Right atrium auricular region (tissue), 2 donors: ENCODE measurements at places on chromosomes 3 and 15. TPM values are rescaled to one million over a fixed set of nuclear protein-coding genes. Genes with fewer than 3 reads are reported as not detected.

TMCO5A gene
- not detected for total RNA-seq

HMCES gene
- total RNA-seq: 38.9 TPM

SLC28A1 gene
- not detected for total RNA-seq

HHLA2 gene
- total RNA-seq: not detected

- H3K4me3 ChIP-seq: no peak overlapping the region
- DNase-seq: no peak
- H3K27me3 ChIP-seq: no peaks in the 10 kb centered on the region
- peaks cover 49% of the 10 kb centered on the region for H3K4me1 ChIP-seq
- H3K27ac ChIP-seq: no peak overlapping the region
- H3K36me3 ChIP-seq: peaks cover 2% of the 10 kb centered on the region
These were observed 1.5 kb upstream of the SNX22 start for GRCh38 chr15:64149893-64150578.

- DNase-seq: no peak
- H3K27me3 ChIP-seq: peaks cover 11% of the 10 kb centered on the region
- no peaks in the 10 kb centered on the region for H3K36me3 ChIP-seq
- no peaks in the 10 kb centered on the region for H3K4me1 ChIP-seq
- H3K27ac ChIP-seq: no peak overlapping the region
These were observed 3.0 kb upstream of the TRH start for GRCh38 chr3:129971351-129972052.

DNA sequence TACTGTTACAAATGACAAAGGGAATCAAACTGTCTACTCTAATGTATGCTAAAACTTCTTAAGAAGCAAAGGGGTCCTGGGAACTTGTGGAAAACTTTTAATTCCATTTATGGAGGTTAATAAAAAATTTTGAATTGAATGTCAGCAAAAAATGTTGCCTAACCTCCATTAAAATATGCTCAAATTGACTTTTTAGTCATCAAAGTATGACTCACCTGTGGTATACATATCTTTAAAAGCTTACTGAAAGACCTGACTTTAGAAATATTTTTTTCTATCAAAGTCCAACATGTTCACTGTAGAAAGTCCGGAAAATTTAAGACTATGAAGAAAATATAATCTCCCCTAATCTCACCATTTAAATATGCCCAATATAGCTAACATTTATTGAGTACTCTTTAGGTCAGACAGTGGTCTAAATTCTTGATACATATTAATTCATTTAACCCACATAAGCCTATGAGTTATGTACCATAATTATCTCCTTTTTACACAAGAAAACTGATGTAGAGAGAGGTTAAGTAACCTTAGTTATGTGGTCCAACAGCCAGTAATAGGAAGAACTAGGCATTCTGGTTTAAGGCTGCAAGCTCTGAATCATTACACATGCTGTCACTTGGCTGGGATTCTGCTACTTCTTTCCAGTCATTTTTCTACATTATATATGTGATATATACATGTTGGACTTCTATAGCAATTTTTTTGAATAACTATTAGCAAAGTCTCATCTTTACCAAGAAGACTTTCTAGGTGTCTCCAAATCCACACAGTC, 83.6 kb downstream of the PDZRN3 start:
- H3K4me3 ChIP-seq: no peak overlapping the region
- DNase-seq: no peak
- no peak overlapping the region for H3K27ac ChIP-seq
- H3K4me1 ChIP-seq: no peaks in the 10 kb centered on the region
- no peaks in the 10 kb centered on the region for H3K36me3 ChIP-seq

DNA sequence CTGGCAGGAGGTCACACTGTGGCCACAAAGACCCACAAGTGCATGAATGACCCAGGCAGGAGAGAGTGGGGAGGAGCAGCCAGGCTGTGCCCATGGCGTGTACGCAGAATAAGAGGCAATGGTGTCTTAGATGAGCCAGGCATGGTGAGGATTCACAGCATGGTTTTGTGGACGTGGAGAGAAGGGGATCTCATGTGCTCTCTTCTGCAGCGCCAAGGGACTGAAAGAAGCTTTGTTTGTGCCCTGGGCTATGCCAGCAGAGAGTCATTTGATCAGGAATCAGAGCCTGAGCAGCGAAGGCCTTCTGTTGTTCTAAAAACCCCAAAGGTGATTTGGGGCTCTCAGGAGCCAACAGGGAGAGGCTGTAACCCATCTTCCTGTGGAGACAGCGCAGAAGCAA, 18.7 kb upstream of the RPP14 start:
- H3K36me3 ChIP-seq: peaks cover 8% of the 10 kb centered on the region
- peaks cover 10% of the 10 kb centered on the region for H3K4me1 ChIP-seq
- H3K27ac ChIP-seq: no peak overlapping the region

- no peak overlapping the region for H3K27ac ChIP-seq
- H3K27me3 ChIP-seq: no peaks in the 10 kb centered on the region
- no peak for DNase-seq
- no peaks in the 10 kb centered on the region for H3K36me3 ChIP-seq
- no peaks in the 10 kb centered on the region for H3K4me1 ChIP-seq
- H3K4me3 ChIP-seq: no peak overlapping the region
These were observed 101.1 kb downstream of the CPNE4 start for GRCh38 chr3:131933665-131934064.

DNA sequence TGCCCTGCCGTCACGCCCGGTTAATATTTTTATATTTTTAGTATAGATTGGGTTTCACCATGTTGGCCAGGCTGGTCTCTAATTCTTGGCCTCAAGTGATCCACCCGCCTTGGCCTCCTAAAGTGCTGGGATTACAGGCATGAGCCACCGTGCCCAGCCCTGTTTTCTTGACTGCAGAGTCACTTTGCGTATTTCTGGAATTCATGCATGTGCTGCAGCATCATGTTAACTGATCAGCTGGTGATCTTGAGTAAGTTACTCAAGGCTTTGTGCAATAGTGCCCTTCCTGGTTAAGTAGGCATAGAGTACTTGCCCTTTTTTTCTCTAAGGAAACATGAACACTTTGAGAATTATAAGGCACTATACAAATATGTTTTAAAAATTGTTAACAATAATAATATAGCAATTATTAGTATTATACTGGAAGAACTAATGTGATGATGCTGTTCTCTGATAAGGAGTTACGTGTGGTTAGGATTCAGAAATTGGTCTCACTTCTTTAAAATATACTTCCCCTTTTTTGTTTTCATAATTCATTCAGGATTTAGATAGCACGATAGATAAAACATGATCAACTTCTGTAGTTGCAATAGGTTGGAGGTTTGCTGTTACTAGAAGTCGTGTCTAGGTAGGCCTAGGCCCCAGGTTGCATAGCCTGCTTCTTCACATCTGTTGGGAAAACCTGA, 33.6 kb downstream of the GPR171 start:
- H3K36me3 ChIP-seq: no peaks in the 10 kb centered on the region
- no peak overlapping the region for H3K27ac ChIP-seq
- no peaks in the 10 kb centered on the region for H3K27me3 ChIP-seq
- no peak overlapping the region for H3K4me3 ChIP-seq
- H3K4me1 ChIP-seq: no peaks in the 10 kb centered on the region
- no peak for DNase-seq

- H3K27me3 ChIP-seq: no peaks in the 10 kb centered on the region
- peaks cover 34% of the 10 kb centered on the region for H3K36me3 ChIP-seq
- H3K27ac ChIP-seq: no peak overlapping the region
- no peak overlapping the region for H3K4me3 ChIP-seq
- H3K4me1 ChIP-seq: no peaks in the 10 kb centered on the region
These were observed 8.5 kb downstream of the RPS17 start for GRCh38 chr15:82531496-82532382.

DNA sequence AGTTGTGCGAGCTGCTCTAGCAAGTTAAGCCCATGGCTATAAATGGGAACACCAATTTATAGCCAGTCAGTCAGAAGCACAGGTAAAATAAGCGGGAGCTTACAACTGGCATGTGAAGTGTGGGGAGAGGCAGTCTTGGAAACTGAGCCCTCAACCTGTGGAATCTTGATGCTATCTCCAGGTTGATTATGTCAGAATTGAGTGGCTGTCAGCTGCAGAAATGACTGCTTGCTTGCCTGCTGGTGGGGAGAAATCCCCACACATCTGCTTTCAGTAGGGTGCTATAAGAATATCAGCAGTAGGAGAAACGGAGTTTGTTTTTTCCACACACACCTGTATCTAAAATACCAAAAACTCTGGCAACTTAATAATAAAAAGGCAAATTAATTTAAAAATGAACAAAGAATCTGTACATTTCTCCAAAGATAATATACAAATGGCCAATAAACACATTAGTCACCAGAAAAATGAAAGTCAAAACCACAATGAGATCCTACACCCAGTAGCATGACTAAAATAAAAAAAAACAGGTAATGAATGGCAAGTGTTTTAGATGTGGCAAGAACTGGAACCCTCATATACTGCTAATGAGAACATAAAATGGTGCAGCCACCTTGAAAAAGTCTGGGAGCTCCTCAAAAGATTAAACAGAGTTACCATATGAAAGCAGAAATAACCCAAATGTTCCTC, 26.0 kb upstream of the MAP4 start:
- no peaks in the 10 kb centered on the region for H3K36me3 ChIP-seq
- peak overlapping the region; percentile 81 for H3K27ac ChIP-seq
- H3K4me3 ChIP-seq: no peak overlapping the region
- no peaks in the 10 kb centered on the region for H3K27me3 ChIP-seq
- H3K4me1 ChIP-seq: no peaks in the 10 kb centered on the region
- no peak for DNase-seq

DNA sequence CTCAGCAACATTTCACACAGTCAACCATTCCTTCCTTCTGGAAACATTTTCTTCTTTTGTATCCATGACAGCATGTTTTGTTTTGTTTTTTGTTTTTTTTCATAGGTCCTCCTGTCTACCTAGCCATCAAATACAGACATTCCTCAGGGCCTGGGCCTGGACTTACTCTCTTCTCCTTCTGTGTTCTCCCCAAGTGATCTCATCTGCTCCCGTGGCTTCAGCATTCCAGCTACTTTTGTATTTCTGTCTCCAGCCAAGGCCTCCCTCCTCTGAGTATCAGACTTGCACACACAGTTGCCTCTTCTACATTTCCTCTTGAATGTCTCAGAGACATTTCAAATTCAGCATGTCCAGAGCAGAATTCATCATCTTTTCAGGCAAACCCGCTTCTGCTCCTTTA, 82.4 kb downstream of the HCN4 start:
- no peak overlapping the region for H3K27ac ChIP-seq
- H3K4me1 ChIP-seq: peaks cover 10% of the 10 kb centered on the region
- no peaks in the 10 kb centered on the region for H3K27me3 ChIP-seq
- no peak overlapping the region for H3K4me3 ChIP-seq
- DNase-seq: no peak

DNA sequence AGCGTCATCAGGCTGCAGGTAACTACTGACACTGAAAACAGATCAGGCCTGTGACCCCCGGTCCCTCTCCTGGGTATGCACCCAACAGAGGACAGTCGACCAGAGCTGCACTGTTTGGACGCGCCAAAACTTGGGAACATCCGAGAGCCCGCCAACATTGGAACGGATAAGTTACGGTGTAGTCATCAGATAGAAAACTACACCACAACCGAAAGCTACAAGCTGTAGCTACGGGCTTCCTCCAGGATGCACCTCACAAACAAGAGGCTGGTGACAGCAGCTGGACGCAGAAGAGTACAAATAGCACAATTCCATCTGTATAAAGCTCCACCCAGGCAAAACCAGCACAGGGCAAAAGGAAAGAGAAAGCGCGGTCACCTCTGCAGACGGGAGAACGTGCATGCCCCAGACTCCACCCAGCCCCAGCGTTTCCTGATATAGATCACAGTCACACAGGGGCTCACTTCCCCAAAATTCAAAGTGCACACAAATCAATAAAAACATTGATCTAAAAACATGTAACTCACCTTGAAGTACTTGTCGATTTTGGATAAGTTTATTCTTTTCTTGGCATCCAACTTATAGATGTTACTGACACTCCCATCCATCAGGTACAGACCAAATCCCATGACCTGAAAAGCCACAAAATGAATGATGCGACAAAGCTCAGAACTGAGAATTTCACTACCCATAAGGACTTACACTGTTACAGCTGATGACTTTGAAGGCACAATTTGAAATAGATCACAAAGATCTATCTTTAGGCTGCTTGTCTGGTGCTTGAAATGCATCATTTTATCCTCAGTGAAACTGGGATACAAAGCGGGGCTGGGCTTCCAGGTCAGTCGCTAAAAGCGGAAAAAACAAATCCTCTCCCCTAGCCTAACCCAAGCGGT, 43.3 kb downstream of the CYFIP1 start:
- no peak for DNase-seq
- H3K36me3 ChIP-seq: peaks cover 58% of the 10 kb centered on the region
- H3K27me3 ChIP-seq: no peaks in the 10 kb centered on the region
- H3K27ac ChIP-seq: no peak overlapping the region

DNA sequence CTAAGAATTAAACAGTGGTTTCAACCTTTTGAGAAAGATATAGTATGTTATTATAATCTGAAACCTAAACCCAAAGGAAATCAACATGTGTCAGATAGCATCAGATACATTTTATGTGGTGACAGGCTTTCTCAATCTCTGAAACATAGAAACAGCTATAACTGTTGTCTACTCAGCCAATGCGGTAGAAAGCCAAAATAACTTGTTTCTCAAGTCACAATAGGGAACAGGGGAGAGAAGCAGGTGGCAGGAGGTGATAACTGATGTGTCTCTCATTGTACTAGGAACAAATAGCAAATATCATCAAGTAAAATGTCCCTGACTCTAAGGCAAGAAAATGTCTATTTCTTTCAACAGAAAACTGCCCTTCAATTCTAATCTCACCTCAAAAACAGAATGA, 38.6 kb downstream of the DENND6A start:
- H3K27ac ChIP-seq: no peak overlapping the region
- no peak overlapping the region for H3K4me3 ChIP-seq
- no peaks in the 10 kb centered on the region for H3K27me3 ChIP-seq
- no peak for DNase-seq

- H3K4me1 ChIP-seq: no peaks in the 10 kb centered on the region
- no peak overlapping the region for H3K4me3 ChIP-seq
- H3K36me3 ChIP-seq: no peaks in the 10 kb centered on the region
- H3K27ac ChIP-seq: no peak overlapping the region
These were observed 49.8 kb upstream of the SLC6A1 start for GRCh38 chr3:10942690-10943205.

DNA sequence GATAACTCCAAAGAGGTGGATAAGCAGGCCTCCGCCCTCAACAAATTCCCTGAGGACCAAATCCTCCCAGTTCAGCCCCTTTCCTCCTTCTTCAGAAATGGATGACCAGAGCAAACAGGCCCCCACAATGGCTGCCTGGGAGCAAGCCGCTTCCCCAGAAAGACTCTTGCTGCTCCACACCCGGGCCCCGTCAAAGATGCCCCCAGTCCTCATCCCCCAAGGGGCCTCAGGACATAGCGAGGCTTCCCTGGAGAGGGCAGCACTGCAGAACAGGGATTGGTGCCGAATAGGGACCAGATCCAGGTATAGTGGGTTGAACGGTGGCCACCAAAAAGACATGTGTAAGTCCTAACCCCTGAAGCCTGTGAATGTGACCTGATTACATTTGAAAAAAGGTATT, 502.3 kb downstream of the SHQ1 start:
- H3K36me3 ChIP-seq: no peaks in the 10 kb centered on the region
- no peak overlapping the region for H3K4me3 ChIP-seq
- DNase-seq: no peak

- no peak for DNase-seq
- no peaks in the 10 kb centered on the region for H3K27me3 ChIP-seq
- peaks cover 4% of the 10 kb centered on the region for H3K4me1 ChIP-seq
- no peaks in the 10 kb centered on the region for H3K36me3 ChIP-seq
- peak overlapping the region; percentile 12 for H3K4me3 ChIP-seq
These were observed 8.8 kb downstream of the RPL39L start for GRCh38 chr3:187130346-187131066.

- no peak overlapping the region for H3K27ac ChIP-seq
- no peak overlapping the region for H3K4me3 ChIP-seq
- no peaks in the 10 kb centered on the region for H3K4me1 ChIP-seq
- no peaks in the 10 kb centered on the region for H3K36me3 ChIP-seq
These were observed 701.2 kb downstream of the NLGN1 start for GRCh38 chr3:174098746-174099145.
